NCI-H524 (cell line): ENCODE measurements at places on chromosomes 2 and 18.
A peak's percentile ranks its signal among the peaks of the same experiment; 100 is the strongest.

- DNase-seq = peak; percentile 67
These were observed 803 bp upstream of the FIGN start for GRCh38 chr2:163736433-163737189.

DNA sequence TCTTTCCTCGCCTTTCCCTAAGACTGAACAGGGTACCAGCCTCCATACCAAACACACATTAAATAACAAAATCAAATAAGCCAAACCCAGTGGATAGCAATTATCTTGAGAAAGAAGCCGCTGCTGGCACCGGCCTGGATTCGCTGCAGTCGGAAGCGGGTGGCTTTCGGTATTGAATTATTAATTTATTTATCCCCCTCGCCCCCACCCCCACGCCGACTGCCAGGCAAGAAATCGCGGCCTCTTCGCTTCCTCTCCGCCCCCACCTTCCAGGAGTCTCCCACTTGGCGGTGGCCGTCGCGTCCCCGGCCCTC is 370 bp upstream of the ZNF804A start:
- DNase-seq = no peak

DNA sequence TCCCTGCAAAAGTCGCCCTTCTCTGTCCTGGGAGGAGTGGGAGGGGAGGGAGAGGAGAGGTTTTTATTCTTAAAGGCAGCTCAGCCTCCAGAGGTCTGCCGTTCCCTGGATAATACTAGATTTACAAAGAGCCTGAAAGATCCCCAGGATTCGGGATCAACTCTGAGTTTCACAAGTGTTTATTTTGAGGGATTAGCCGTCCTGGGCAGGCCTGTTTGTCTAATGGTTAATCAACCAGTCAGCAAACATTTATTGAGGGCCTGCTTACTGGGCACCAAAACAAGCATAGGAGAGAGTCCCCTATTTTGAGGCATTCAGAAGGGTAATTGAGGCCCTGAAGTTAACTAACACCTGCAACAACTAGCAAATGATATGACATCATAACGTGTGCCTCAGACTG is 152.6 kb upstream of the SLC1A4 start:
- DNase-seq = no peak

GRCh38 chr2:98479959-98480524 is 35.4 kb downstream of the INPP4A start:
- peak; percentile 98 for DNase-seq

GRCh38 chr2:8661235-8661634 is 20.6 kb upstream of the ID2 start:
- no peak for DNase-seq
